ENCODE measurements at places on chromosomes 3 and 15. TPM values are rescaled to one million over a fixed set of nuclear protein-coding genes. Genes with fewer than 3 reads are reported as not detected.

The CELSR3 gene
- total RNA-seq: 1.7 TPM

The STARD9 gene
- 9.0 TPM for total RNA-seq

The SHC4 gene
- 4.8 TPM for total RNA-seq

The BMF gene
- 1.5 TPM for total RNA-seq

The XIRP1 gene
- not detected for total RNA-seq

The FANCD2OS gene
- total RNA-seq: not detected

The ILDR1 gene
- total RNA-seq: 0.21 TPM
